ENCODE measurements at places on chromosomes 11 and 22.

DNA sequence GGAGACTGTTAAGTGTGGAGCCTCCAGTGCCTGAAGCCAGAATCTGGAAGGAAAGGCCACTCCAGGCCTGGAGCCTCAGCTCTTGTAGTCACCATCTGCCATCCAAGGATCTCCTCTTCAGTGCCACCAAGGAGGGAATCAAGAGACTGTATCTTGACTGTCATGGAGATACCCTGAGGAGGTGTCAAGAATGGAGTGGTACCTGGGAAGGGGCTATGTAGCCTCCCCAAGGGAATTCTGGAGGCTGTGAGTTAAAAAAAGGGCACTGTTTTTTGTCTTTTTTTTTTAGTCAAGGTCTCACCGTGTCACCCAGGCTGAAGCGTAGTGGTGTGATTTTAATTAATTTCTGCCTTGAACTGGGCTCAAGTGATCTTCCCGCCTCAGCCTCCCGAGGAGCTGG lies 3.2 kb upstream of the C22orf15 start:
- DNase-seq = no peak

DNA sequence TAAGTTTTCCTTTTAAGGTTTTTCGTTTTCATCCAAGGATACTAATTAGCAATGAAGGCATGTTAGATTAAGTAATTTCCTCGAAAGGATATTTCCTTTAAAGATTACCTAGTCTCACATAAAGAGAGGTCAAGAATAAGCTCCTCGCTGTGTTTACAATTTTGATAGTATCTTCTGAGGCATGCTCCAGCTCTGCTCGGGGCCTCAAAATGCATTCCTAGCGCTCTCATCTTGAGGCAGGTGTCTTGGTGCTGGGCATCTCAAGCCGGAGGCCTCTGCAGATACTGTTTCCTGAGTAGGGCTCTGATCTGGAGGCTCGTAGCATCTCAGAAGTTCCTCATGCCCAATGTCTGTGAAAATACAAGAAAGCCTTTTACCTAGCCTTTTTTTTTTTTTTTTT lies 128.6 kb upstream of the SNX19 start:
- no peak for DNase-seq

DNA sequence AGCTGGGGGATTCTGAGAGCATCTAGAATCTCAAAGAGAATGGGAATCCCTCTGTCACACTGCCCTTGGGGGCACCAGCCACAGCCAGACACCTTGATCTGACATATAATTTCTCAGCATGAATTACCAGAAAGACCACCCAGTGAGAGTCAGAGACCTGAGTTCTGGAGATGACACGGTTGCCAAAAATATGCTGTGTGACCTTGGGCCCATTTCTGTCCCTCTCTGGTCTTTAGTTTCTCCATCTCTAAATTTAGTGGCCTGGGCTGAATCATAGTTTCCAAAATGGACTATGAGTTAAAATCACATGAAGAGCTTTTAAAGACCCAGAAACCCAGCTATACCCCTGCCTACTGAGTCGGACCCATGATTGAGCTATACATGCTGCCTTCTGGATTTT lies 15.9 kb downstream of the SEZ6L start:
- no peak for DNase-seq

DNA sequence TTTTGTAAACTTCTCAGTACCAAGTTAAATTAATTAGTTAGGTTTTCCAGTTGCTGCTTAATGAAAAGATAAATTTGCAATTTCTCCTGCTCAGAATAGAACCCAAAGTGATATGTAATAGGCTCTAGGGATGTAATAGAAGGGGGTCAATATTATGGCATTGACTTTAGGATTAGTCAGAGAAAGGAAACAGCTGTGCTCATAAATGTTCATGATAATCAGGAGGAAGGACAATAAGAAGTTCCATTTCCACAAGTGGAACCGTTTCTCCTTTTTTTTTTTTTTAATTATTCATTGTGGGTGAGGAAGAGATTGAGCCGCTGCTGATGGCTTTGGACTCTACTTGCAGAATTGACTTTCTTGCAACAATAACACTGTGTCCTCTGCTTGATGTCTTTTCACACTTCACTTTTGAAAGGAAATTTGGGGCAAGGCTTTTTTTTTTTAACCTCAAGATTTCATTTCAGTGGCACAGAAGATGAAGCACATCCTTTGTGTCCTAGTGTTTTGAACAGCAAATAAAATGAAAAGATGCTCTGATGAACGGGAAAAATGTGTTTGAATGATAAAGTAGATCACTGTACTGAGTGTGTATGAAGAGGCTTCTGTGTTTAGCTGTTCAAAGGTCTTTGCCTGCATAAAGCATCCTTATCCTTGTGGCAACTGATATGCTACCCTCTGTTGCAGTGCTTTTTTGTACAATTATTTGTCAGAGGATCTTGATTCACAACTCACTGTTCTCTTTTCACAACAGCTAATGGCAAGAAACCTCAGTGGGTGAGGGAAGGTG lies 62.4 kb downstream of the GAS2 start:
- DNase-seq = no peak

- no peak for DNase-seq
These were observed 43.0 kb upstream of the TOP3B start for GRCh38 chr22:22025320-22026156.

GRCh38 chr11:73358071-73358470 lies 18.1 kb upstream of the RELT start:
- no peak for DNase-seq

- DNase-seq = no peak
These were observed 10.0 kb downstream of the MUC5B start for GRCh38 chr11:1232883-1233321.

Data from bronchial epithelial cell (primary cell).